ENCODE measurements at places on chromosomes 7 and 10.

DNA sequence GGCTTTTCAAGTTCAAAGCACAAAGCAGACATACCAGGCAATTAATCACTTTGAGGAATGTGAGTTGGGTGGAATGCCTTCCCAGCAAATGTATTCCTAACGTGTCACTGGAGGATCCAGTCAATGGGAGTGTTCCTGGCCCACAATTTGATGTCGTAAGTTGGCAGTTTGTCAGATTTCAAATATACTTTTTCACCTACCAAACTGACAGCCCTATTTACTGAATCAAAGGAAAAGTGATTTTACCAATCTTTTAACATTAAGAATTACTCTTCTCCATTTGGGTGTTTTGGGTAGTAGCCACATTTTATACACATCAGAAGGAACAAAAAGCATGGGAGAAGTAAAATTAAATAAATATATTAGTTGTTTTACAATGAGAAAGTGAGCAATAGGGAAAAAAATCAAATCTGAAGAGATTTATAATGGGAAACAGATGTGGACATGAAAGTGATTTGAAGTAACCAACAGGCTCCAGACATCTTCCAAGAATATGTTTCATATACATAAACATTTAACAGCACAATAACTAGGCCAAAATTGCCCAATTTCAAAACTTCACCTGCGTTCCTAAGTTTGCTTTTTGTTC is 222.9 kb downstream of the MTERF1 start:
- no peak for DNase-seq

DNA sequence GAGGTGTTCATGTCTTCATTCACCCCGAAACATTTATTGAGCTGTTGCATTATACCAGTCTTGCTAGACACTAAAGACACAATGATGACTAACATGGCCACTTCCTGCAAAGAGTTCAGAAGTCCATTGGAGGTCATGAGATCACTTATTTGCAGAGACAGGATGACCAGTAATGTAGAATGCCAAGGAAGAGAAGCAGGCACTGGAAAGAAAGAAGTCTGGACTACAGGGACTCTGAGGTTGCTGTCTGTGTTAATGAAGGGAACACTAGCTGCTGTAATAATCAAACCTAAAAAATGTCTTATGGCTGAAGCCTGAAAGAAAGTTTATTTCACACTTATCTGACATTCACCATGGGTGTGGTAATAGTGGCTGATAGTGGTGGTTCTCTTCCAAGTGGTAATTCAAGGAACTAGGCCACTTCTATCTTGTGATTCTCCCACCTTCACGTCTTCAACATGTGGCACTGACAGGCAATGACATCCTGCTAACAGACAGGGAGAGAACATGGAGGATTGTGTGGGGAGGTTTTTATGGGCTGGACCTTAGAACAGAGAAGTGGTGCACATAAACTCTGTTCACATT is 89.2 kb upstream of the MKLN1 start:
- no peak for DNase-seq

GRCh38 chr7:47513741-47514241 is 68.1 kb downstream of the TNS3 start:
- DNase-seq: no peak

DNA sequence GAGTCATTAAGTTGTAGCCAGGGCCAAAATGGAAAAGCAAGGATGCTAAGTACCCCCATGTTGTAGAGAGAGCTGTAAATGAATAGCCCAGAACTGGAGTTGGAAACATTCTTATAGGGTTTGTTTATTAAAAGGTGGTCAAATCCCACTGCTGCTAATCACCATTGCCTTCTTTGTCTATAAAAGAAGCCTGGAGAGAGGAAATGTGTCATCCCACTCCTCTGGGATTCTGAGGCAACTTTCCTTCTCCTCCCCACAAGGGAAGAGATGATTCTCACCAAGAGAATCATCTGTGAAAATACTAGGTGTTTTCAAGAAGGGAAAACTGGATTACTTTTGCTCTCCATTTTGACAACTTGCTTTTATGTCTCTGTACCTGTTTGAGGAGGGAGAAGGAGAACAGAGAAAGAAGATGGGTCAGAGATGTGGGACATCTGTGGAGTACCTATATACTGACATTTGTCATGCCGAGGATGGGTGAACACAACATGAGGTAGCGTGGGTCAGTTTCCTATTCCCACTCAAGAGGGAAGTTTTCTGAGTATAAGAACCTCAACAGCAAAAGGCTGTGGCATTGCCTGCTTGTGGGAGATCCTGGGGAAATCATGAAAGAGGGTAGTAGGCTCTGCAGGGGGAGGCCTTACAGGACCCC is 262.2 kb downstream of the KIF20B start:
- DNase-seq: no peak

GRCh38 chr10:87915989-87916388 is 52.6 kb downstream of the PTEN start:
- DNase-seq: no peak

- no peak for DNase-seq
Measured at GRCh38 chr10:72068901-72069446, 19.4 kb downstream of the SPOCK2 start.

DNA sequence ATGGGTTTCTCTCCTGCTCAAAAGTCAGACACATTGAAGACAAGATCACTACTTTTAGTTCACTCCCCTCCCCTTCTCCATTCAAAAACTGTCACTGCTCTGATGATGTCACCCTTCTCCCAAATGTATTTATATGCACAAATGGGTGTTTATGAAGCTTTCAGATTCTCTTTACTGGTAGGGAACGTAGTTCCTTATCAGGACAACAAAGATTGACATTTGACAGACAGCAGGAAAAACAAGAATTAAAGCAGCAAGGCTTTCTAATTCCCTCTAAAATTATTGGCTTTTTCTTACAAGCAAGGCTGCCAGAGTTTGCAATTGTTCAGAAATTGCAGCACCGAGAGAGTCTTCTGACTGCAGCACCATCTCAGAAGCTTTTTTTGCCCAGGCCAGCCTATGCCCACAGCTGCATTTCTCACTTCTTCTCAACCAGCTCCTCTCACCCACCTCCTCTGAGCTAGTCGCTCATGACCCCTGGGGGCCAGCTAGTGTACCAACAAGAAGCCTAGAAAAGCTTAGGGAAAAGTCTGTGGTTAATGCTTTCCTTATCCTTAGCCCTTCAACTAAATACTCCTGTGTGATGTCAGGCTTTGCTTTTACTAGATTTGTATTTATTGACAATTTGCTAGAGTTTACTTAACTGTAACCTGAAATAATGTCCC is 265.1 kb downstream of the HTR7 start:
- no peak for DNase-seq

DNA sequence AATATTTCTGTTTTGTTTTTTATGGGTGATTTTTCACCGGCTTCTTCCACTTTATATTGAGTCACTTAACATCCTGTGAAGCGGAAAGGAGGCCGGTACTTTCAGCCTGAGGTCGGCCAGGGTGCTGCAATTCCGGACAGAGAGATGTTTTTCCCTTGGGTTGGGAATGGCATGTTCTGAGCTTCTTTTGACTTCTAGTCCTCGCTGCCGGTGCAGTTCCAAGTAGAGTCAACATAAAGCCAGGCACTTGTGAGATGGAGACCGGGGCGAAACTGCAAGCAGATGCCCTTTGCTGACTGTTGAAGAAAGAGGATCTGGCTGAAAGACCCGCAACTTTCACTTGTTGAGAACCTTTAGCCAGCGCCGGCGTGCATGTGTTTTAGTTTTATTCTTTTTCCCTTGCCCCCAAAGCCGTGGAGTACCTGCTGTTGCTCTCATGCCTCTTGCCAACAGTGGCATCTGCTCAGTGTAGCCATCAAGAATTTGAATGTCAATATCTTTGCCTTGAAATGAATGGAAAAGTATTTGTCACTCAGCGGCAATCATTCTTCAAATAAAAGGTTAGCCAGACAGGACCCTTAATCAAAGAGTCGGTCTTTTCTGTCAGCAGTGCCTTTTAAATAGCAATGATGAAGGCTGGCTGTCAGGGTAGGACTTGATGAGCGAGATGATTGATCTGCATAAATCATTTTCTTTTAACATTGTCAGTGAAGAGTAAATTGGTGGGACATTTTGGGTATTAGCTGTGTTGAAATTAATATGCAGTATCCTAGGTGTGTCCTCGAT is 351.2 kb downstream of the LRMDA start:
- DNase-seq: no peak

DNA sequence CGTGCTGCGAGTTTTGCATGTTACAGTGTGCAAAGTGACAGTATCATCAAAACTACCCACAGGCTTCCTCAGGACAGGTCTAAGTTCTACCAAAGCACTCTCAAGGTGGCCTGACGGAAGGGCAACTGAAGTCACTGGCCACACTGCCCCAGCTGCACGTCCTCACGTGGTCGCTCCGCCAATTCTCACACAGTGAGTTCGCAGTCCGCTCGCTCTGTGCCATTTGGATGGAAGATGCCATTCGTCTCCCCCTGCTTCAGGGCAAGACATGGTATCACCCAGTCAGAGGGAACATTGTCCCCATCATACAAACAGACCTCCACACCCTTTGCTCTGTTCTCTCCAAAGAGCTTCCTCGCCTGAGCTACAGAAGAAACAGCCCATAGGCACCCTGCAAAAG is 109.6 kb upstream of the COBL start:
- DNase-seq: no peak

DNA sequence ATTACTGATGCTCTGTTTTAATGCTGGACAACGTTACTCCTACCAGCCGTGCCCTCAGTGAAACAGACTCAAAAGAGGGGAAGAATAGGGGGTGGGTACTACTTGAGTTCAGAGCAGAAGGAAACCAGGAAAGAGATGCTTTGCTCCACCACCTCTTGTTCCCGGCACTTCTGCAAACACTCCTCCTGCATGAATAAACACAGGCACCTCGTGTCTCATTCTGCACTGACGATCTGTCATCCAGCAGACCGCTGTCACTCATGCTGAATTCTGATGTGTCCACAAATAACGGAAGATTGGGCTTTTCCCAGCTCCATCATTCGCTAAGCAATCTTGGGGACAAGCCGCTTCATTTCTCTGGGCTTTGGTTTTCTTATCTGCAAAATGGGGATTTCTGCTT is 26.7 kb downstream of the YWHAG start:
- DNase-seq: no peak

- DNase-seq: no peak
Measured at GRCh38 chr7:135189961-135190360, 19.5 kb upstream of the CYREN start.

- no peak for DNase-seq
Measured at GRCh38 chr7:149194799-149195179, 557 bp upstream of the ZNF282 start.

GRCh38 chr10:80170641-80171040 is 34.7 kb downstream of the ANXA11 start:
- DNase-seq: no peak

DNA sequence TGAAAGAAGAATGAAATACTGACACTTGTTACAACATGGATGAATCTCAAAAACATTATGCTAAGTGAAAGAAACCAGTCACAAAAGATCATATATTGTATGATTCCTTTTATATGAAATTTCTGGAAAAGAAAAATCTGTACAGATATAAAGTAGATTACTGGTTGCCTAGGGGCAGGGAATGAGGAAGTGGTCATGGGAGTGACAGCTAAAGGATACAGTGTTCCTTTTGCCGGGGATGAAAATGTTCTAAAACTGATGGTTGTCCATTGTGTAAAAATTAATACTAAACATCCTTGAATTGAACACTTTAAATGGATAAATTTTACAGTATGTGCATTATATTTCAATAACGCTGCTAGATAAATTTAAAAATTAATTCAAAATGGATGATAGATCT is 25.1 kb downstream of the ALOX5 start:
- no peak for DNase-seq

- DNase-seq: no peak
Measured at GRCh38 chr7:33191340-33191739, 62.0 kb downstream of the BBS9 start.

DNA sequence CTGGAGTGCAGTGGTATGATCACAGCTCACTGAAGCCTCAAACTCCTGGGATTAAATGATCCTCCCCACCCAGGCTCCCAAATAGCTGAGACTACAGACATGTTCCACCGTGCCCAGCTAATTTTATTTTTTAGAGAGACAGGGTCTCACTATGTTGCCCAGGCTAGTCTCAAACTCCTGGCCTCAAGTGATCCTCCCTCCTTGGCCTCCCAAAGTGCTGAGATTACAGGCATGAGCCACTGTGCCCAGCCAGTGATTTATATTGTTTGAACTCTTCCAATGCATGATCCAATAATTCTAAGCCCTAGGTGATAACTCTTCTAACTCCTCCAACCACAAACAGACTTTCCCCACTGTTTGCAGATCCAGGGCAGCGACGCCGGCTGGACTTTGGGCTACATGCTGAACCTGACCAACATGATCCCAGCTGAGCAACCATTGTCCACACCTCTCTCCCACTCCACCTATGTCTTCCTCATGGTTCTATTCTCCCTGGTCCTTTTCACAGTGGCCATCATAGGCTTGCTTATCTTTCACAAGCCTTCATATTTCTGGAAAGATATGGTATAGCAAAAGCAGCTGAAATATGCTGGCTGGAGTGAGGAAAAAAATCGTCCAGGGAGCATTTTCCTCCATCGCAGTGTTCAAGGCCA is 41.8 kb upstream of the CC2D2B start:
- DNase-seq: no peak

GRCh38 chr7:44262031-44262430 is 61.3 kb downstream of the YKT6 start:
- no peak for DNase-seq

- no peak for DNase-seq
Measured at GRCh38 chr7:22061775-22062174, 116.1 kb upstream of the CDCA7L start.

DNA sequence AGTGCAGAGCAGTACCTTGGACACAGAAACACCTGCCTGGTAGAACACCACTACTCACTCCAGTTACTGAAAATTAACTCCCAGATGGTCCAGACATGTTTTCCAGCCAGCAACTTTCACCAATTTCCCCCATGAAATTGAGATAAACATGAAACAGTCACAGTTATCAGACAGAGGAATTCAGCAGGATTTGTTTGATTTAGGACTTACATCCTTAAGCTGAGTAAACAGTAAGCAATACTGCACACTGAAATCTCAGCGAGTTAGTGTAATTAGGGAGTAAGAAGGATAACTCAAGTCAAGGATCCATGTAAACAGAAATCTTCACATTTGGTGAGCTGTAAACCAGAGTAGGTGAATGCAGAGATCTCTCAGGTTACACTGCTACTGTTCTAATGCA is 353.5 kb downstream of the ELMO1 start:
- DNase-seq: no peak

DNA sequence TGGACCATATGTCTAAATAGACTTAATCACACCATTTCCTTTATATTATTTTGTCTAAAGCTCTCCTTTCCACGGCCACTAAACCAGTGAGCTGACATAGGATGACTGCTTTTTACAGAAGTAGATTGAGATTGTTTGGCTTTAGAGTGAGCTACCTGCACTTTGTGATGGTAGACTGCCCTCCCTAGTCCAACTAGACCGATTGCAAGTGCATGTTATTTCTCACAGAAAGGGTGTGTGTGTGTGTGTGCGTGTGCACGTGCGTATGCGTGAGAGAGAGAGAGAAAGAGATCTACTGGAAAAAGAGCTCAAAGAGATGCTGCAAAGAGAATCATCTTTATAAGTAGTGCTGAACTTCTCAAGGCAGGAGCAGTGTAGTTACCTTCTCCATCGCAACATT is 60.7 kb downstream of the VCL start:
- no peak for DNase-seq

- no peak for DNase-seq
Measured at GRCh38 chr7:142868188-142868985, 13.5 kb downstream of the EPHB6 start.

GRCh38 chr7:15747301-15747700 is 60.8 kb upstream of the MEOX2 start:
- DNase-seq: no peak

All from type B pancreatic cell (in vitro differentiated cells).